ENCODE measurements at places on chromosomes 1 and 21.

GRCh38 chr1:189301235-189301634 lies 1176.4 kb downstream of the BRINP3 start:
- DNase-seq = no peak

DNA sequence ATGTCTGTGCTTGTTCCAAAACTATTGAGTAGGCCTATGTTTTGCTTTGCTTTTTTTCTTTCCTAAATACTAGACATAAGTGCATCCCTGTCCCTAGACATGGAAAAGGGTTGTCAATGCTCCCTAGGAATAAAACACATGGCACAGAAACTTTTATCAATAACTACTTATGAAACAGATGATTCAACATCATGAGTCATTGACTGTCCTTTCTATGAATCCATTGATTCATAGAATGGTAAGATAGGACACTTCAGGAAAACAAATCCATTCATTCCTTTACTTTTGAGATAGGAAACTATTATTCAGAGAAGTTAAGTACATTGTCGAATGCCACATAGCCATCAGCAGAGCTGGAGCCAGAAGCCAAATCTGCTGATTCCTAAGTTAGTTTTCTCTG lies 147.5 kb downstream of the TSEN15 start:
- no peak for DNase-seq

DNA sequence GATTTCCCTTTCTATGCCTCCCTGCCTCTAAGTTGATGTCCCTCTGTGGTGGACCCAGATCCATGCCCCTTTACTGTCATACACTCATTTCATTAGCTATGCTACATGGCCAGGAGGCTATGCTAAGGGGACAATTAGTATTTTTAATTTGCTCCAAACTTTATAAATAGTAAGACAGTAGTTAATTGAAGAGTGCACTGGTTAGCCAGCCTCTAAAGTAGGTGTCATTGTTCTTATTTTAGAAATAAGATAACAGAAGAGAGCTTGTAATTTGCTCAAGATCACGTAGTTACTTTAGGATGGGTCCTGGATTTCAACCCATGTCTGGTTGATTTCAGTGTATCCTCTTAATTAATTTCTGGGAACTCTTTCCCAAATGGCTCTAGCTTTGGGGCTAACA lies 29.4 kb upstream of the GNG12 start:
- DNase-seq = no peak

DNA sequence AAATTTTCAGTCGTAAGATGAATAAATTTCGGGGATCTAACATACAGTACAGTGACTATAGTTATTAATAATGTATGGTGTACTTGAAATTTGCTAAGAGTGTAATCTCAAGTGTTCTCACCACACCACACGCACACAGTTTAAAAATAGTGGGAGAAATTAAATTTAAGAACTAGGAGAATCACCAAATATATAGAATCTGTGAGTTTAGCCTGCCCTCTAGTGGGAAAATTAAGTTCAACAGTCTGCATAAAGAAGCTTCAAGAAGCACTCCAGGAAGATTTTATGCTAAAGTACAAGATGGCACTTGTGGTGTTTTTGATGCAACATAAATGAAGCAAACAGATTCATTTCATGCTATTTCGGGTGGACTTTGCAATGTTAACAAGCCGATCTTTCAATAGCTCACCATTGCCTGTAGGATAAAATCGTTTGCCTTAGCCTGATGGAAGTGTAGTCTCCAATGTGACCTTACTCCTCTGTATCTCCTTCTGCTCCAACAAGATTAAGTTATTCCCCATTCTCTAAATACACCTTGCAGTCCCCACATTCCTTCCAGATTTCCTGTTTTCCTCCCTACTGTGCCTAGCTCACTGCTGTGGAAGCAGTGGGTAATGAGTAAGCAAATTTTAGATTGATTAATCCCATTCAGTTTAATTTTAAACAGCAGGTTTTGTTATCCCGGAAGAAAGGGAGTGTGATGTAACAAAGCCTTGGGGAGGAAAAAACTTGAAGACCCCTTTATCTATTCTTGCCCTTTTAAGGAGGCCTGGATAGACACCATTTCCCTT lies 8.7 kb upstream of the PIK3C2B start:
- no peak for DNase-seq

GRCh38 chr1:113275691-113276090 lies 114.6 kb upstream of the MAGI3 start:
- DNase-seq = no peak

- no peak for DNase-seq
These were observed 51.6 kb downstream of the ZMYM4 start for GRCh38 chr1:35319988-35320713.

DNA sequence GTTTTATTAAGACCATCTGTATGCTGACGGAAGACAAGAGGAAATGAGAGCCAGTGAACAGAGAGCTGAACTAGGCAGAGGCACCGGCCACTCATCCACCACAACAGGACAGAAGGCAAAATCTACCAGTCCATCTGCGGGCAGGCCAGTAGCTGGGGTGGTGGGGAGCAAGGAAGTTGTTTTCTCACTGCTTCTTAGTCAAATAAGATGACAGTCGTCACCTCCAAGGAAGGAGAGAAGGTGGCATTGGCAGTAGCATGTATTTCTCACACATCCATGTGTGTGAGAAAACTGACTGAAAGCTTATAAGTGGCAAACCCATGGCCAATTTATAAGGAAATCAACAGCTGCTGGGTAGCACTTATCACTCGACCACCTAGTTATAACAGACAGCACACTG lies 8.2 kb downstream of the TTC13 start:
- no peak for DNase-seq

DNA sequence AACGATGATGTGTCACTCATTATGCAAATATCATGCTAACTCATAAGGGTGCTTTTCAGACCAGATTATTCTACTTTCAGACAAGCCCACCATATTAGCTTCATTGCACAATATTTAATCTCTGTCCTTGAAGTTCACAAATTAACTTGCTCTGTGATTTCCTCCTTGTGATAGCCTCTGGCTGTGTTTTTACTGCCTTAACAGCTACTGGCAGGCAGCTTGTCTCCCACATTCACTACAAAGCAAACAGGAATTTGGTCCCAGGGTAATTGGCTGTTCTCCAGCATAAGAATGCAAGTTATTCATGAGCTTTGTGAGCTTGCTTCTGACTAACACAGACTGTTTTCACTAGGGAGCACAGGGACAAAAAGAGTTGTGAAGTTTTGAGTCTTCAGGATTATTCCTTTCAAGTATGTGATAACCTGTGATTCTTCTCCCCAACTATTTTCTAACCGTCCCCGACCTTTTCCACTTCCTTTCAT lies 87.9 kb upstream of the HMCN1 start:
- no peak for DNase-seq

DNA sequence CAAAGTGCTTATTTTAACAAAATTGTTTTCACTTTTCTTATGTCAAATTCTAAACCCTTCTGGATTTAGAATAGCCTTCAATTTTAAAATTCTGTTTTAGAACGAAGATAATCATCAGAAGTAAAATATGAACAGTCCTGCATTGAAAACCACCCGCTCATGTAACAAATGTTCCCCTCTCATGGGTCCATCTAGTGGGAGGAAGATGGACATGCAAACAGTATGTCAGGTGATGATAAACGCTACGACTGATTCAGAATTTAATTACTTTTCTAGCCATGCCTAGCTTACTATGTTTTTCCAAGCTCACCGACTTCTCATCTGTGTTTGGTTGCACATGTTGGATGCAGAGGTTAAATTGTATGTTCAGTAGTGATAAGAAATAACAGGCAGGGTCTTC lies 23.5 kb downstream of the SOD1 start:
- no peak for DNase-seq

DNA sequence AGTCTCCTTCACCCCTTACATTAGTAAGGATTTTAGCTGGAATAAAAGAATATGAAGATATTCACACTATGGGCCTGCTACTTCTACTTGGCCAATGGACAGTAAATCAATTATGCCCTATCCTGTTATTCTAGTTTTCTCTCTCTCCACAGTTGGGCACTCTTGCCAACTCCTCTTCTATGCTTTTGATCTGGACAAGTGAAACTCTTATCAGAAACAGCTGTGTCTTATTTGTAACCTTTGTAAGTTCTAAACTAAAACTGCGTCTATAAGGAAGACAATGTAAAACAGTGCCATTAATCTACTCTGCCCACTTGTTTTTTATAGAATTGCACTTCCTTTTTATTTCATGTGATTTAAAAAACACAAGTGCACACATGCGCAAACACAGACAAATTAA lies 244.0 kb upstream of the DMRTA2 start:
- DNase-seq = no peak

DNA sequence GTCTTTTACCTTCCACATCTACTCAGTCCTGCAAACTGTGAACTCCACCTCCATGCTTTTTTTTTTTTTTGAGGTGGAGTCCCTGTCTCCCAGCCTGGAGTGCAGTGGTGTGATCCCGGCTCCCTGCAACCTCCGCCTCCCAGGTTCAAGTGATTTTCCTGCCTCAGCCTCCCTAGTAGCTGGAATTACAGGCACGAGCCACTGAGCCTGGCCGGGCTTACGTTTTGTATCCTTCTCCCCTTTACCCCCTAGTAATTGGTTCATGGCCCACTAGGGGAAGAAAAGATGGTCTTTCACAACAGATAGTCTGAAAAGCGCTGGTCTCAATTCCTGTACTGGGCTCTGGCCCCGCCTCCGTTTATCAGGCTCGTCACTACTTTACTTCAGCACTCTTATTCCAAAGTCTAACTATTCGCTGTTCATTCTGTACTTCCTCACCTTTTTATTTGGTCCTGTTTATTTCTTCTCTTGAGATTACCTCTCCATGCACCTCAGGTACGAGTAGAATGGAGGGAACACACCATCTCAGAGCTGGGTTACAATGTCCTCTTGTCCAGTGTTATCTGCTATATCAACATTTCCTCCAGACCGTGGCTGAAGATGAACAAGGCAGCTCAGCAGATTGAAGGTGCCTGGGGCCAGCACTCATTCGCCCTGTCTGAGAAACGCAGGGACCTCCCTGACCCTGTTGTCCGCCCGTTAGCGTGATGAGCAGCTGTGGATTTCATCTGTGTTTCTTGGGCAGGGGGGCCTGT lies 16.2 kb downstream of the CNST start:
- no peak for DNase-seq

DNA sequence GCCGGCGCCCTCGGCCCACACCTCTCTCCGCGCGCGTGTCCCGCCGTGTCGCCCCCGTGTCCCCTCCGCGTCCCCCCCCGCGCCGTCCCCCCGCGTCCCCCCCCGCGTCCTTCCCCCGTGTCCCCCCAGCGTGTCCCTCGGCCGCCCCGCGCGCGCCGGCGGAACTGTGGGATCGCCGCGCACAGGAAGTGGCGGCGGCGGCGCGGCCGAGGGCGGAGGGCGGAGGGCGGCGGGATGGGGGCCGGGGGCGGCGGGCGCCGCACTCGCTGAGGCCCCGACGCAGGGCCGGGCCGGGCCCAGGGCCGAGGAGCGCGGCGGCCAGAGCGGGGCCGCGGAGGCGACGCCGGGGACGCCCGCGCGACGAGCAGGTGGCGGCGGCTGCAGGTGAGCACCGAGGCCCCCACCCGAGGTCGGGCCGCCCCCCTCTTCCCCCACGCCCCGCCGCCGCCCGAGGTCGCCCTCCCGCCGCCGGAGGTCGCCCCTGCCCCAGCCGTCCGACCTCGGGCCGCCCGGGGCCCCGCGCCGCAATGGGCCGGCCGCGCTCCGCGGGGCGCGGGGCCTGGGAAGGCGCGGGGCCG lies at the start of gene AGPAT3:
AGPAT3 (plus strand) TSS at position 262 of the 578 bp plus-strand sequence. CDS start 94,459 bp downstream, outside the sequence.
- DNase-seq = peak; percentile 44

GRCh38 chr1:167645625-167646414 lies 15.8 kb downstream of the RCSD1 start:
- DNase-seq = peak; percentile 7

GRCh38 chr21:34011660-34012059 lies 61.7 kb upstream of the MRPS6 start:
- no peak for DNase-seq

DNA sequence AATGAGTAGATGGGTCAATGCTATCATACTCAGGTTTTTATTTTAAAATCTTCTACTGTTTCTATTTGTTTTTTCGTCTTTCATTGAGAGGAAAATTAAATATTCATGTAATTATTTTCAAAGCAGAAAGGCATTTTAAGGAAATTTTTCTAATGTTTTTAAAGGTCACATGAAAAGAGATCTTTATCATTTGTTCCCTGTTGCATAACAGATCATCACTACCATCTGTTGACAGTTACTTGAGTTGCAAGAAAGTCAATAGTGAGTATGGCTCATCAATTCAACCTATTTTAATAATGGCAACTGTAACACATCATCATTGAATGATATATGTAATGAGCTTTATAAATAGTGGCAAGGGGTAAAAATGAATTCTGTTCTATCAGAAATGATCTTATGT lies 369.7 kb downstream of the DPYD start:
- DNase-seq = no peak

DNA sequence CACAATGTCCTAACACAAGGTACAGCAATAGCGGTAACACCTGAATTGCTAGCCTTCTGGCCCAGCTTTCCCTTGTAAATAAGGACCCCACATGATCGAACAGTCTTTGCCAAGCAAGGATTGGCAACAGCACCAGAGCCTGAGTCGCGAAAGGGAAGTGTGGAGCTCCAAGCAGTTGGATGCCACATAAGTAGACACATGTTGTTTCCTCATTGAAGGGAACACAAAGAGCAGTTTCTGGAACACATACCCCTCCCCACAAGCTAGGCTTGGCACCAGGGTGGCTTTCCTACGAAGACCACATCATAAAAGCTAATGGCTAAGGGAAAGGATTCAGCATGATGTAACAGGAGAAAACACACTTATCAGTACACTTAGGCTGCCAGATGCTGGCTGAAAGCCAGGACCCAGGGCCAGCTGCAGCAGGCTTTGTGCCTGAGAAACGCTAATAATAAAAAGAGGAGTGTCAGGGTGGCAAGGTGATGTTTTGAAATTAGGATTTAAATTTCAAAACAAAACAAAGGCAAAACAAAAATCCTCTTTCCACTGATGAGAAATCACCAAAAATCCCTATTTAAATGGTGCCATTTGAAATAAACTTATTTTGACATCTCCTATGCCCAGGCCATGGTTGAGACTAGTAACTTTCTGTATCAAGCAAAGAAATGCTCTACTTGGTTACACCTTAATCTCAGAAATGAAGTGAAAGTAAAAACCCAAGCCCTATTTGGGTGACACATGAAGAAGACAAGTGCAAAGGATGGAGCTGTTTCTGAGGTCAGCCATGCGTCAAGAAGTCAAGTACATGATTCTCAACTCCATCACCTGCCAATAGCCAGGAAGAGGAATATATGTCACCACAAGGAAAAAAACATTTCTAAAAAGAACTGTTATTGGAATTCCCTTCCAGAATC lies 11.9 kb upstream of the CPLANE2 start:
- no peak for DNase-seq

- DNase-seq = peak; percentile 79
These were observed 800 bp downstream of the HIPK1 start for GRCh38 chr1:113929750-113930498.

All from activated CD4-positive, alpha-beta memory T cell treated with anti-CD3 and anti-CD28 coated beads for 36 hours (primary cell).